Amniotic epithelial cell (primary cell): ENCODE measurements at places on chromosomes 12 and 14.

GRCh38 chr12:5267603-5268423, 164.1 kb upstream of the NTF3 start:
- no peak for DNase-seq

- no peak for DNase-seq
Observed at GRCh38 chr14:95480109-95480886, 36.2 kb downstream of the SYNE3 start.

DNA sequence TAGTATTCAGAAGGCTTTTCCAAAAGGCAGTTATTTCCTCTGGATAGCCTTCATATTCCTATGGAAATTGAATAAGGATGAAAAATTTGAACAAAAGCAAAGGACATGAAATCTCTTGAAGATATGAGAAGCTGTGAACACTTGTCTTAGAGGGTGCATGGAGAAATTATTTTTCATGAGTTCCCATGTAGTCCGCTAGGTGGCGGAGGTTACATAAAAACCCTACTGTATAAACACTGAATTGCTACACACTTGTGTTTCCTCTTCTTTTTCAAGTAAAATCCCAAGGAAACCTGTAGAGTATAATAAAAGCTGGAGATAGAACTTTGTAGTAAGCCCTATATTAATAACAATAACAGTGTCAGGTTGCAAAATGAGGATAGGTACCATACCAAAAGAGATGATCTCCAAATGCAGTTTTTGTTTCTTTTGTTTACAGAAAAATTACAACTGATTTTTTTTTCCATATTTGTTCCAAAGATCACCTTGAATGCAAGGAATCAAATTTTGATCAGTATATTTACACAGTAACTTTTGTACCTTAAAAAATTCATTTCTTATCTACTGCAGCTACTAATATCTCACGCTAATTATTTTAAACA, 37.8 kb upstream of the OR4E1 start:
- DNase-seq = peak; percentile 59

DNA sequence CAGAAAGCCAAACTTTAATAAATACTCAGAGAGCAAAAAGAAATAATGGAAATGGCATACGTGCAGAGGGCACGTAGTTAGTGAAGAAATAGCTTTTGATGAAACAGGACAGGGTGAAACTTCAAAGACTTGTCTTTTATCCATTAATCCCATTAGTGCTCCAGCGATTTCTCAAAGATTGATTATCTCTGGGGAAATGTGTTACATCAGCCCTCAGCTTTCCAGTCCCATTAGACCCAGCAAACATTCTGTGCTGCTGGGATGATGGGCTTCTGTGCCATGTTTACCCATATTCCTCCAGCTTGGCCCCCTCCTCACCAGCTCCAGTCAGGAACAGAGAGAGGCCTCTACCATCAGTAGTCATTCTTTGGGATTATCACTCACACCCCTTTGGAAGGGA, 113.1 kb downstream of the CACNA1C start:
- no peak for DNase-seq

DNA sequence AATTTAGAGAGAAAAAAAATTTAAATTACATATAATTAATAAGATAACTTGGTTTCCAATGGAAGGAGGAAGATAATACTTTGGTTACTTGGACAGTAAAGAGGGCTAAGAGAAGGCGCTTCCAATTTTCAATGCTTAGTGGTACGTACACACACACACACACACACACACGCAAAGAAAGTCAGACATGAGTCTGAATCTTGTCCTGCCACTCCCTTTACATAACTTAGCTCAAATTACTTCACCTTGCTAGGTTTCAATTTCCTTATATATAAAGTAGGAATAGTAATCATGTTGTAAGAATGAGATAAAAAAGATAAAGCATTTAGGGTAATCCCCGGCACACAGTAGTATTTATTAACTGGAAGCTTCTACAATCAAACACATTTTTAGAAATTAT, 39.7 kb upstream of the VCPKMT start:
- DNase-seq = no peak

GRCh38 chr14:99270458-99271220, 1.4 kb downstream of the BCL11B start:
- no peak for DNase-seq

- peak; percentile 41 for DNase-seq
Observed at GRCh38 chr12:101823891-101824290, 6.9 kb downstream of the GNPTAB start.

DNA sequence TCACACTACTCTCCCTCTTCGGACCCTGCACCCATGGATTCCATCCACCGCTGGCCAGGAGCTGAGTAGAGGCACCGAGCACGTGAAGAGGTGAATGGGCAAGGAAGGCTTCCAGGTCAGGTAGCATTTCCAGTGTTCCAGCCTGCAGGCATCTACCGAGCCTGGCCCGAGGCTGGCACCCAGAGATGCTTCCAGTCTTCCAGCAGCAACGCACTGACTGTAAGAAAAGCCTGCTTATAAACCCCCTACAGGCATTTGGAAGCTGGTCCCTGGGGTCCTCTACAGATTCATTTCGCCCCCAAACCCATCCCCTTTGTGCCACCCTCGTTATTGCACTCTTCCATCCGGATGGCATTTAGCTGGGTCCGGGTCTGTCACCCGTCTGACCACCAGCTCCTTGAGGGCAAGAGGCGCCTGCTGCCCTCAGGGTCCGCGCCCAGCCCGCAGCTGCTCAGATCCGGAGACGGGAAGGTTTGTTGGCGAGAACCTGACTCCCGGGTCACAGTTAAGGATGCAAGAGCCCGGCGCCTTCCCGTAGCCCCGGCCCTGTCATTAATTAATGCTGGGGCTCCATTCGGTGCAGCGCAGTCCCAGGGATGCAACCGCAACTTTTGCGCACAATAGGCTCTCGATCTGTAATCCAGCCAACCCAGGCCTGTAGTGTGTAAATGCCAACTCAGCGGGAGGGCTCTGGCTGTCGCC, 614 bp upstream of the MARK3 start:
- no peak for DNase-seq

DNA sequence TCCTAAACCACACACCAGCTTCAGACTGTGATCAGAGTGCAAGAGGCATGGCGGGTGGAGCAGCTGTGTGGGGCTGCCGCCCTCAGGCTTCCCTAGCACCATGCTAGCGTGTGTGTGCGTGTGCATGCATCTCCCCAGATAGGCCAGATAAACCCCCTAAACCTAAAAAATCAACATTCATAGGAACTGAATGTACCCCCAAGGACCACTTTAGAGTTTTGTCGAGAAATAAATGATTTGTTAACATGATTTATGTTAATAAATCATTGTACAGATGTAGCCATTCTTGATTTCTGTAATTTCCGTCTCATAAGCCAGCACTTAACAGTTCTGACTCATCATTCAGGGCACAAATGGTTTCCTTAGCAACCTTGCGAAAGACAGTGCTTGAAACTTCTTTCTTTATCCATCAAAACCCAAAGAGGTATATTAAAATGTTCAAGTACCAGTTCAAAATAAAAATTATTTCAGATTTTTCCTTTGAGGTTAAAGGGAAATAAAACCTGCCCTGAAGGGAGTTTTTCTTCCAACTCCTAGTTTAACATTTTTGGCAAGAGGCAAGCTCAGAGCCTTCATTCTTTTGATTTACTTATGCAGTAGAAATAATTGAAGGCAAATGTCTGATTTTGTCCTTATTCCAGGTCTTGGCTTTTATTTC, 206.2 kb upstream of the RGS6 start:
- DNase-seq = peak; percentile 90

- peak; percentile 7 for DNase-seq
Observed at GRCh38 chr12:238116-238515, 24.2 kb upstream of the SLC6A12 start.

DNA sequence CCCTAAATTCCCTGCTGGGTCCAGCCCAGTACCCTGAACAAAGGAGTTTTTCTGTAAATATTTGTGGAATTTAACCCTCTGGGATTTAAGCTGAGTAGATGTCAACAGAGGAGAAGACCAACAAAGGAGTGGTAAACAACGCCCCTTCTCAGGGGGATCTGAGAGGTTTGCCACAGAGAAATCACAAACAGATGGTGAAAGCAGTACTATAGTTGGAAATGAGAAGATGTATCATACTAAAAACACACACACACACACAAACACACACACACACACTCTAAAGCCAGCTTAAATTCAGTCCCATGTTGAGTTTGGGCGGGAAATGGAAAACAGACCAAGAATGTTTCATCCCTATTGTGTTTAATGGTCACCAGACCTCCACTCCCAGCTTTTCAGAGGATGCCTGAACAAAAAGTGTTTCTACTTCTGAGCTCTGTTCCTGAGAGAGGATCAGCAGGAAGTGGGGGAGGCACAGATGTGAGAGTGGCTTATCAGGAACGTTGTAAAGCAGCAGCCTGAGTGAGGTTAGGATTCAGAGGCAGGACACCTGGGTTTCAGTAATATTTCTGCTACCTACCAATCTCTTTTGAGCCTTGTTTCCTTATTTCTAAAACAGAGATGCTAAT, 3.2 kb downstream of the BIN2 start:
- DNase-seq = peak; percentile 60

DNA sequence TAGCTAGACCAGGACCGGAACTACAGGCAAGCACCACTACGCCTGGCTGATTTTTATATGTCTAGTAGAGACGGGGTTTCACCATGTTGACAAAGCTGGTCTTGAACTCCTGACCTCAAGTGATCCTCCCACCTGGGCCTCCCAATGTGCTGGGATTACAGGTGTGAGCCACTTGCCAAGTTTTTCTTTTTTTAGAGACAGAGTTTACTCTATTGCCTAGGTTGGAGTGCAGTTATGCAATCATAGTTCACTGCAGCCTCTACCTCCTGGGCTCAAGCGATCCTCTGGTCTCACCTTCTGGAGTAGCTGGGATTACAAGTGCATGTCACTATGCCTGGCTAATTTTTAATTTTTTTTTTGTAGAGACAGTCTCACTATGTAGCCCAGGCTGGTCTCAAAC, 201.5 kb upstream of the TBX3 start:
- DNase-seq = no peak

GRCh38 chr14:61192989-61193388, 88.1 kb downstream of the TMEM30B start:
- DNase-seq = no peak

- DNase-seq = no peak
Observed at GRCh38 chr12:52166672-52167071, 25.1 kb downstream of the KRT80 start.

DNA sequence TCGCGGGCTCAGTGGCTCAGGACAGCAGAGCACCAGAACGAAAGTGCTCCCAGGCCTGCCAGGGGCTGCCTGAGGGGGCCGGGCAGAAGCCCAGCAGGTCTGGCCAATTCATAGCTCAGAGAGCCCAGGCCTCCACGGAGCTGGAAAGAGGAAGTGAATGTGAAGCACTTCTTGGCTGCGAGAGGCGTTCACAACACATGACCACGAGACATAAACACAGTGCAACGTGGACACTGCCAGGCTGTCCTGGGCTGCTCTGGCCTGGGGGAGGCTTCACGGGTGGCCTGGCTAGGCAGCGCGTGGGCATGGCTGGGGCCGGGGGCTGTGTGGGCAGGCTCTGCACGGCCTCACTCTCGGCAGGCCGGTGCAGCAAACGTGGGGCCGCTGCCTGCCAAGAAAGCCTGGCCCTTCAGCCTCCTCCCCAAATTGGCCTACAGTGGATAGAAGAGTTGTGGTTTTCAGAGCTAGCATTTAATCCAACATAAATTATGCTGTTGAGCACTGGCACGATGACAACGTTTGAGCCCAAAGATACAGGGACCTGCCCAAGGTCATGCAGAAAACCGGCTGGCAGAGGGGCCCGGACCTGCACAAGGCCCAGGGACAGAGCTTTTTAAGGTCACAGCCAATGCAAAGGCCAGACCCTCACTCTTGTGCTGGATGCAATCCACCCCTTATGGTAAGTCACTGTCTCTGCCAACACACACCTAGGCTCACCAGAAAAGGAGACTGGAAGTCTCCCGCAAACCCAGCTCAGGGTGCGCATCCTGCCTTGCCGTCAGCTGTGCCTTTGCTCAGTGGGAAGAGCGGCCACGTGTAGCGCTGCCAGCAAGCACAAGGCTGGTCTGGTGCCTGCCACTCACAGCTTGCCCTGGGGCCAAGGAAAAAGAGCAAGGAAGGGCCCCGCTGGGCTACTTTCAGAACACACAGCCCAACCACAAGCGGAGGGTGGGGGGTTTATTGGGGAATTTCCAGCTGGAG, 8.6 kb downstream of the SLC25A29 start:
- peak; percentile 77 for DNase-seq

GRCh38 chr14:51165415-51165814, 70.5 kb upstream of the TRIM9 start:
- no peak for DNase-seq

DNA sequence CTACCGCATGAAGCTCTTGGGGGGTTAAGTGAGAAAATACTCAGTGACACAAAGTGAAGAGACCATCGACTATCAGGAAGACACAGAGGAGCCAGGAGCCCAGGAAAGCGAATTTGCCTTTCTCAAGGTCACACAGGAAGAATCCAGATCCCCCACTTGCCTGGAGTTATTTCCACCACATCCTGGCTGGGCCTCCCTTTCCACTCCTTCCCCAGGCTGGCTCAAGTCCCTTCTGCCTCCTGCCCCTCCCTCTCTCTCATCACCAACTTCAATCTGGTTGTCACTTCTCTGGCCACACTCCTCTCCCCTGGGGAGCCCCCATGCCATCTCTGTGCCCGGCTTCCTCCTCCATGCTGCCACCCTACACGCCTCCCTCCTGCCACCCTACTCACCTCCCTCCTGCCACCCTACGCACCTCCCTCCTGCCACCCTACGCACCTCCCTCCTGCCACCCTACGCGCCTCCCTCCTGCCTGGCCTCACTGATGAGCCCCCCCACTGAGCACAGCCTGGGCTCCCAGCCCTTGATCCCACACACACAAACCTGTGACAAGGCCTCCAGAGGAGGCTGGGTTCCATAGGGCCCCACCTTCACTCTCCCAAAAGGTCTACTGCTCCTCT, 6.3 kb downstream of the SCNN1A start:
- DNase-seq = peak; percentile 35

GRCh38 chr12:128245905-128246304, 21.1 kb upstream of the TMEM132C start:
- DNase-seq = no peak

DNA sequence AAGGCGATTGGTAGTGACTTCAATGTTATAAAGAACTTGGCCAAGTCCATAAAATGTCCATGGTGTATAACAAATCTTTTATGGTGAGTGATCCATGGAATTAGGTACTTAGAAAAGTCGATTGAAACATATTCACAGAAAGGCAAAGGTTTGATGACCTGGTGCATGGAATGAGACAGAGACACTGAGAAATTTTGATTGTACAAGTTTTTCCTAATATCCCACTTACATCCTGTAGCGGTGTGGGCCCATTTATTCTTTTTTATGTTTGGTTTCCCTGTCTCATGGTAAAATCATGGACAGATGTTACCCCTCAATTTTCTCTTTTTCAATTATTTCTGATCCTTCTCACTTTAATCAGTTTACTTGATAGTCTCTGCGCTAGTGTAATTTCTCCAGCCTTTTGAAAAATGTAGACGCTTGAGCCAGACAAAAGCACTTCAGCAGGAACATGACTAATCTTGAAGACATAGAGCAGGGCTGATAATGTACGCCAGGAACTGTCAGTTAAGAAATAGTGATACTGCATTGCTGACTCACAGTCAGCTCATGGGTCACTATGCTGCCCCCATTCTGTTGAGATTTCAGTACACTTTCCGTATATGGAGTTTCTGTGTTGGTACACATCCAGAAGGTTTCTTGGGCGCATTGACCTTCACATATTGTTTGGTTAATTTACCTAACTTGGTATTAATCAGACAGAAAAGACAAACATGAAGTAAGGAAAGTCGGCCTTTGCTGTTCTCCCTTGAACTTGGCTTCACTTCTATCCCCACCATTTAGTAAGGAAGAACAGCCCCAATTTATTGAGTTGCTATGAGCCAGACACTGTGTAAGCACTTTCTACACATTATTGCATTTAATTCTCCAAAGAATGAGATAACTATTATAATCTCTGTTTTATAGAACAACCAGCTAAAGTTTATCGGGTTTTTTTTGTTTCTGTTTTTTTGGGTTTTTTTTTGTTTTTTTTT, 841.7 kb downstream of the DIO2 start:
- peak; percentile 100 for DNase-seq

- DNase-seq = peak; percentile 43
Observed at GRCh38 chr12:26874501-26875296, 41.7 kb upstream of the ITPR2 start.
